ENCODE measurements at places on chromosomes 7 and 10.

- DNase-seq, result no peak
Observed at GRCh38 chr10:79375321-79376077, 28.2 kb downstream of the PPIF start.

- DNase-seq, result no peak
Observed at GRCh38 chr10:13038391-13038790, 36.9 kb upstream of the CCDC3 start.

GRCh38 chr10:45374350-45375052, 485 bp downstream of the ALOX5 start:
- no peak for DNase-seq

DNA sequence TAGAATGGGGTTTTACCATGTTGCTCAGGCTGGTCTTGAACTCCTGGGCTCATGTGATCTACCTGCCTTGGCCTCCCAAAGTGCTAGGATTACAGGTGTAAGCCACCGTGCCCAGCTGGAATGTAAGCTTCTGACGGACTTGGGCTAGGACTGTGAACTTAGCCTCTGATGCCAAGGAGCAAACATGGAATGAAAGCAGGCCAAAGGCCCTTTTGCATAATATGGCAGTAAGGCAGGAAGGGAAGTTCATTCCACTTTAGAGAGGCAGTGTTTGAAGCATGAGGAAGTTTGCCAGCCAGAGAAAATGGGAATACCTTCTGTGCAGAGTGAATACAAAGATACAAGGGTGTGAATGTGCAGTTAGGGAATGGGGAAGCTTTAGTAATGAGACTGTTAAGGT, 20.3 kb downstream of the VCL start:
- no peak for DNase-seq

DNA sequence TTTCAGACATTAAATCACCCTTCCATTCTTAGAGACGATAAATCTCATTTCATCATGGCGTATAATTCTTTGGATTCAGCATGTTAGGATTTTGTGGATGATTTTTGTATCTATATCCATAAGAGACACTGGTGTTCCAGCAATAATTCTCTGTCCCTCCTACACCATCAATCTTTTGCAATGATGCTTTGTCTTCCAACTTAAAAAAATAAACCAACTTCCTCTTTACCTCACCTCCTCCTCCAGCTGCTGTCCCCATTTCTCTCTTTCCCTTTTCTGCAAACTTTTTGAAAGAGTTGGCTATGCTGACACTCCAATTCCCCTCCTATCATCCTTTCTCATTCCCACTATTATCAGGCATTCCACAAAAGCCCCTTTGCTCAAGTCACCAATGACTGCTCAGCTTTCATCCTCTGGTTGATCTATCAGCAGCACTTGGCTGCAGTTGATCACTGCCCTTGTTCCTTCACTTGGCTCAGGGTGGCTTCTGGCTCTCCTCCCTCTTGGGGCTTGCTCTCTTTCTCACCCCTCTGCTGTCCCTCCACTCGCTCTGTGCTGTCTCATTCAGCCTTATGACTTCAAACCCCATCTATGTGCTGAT, 130.0 kb downstream of the ARHGAP22 start:
- DNase-seq, result no peak

DNA sequence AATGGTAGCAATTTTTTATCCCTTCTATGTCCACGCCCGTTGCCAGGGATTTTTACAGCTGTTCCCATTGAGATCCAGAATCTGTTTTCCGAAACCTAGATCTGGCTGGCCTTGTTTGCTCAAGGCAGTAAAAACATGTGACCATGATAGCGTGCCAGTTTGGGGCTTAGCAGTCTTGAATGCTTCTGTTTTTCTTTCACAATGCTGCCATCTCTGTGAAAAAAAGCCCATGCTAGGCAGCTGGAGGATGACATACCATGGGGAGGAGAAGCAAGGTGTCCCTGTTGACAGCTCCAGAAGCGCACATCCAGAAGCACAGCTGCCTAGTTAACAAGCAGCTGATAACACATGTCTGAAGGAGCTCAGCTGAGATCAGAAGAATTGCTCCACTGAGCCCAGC, 2.2 kb upstream of the ZNF92 start:
- DNase-seq, result no peak

GRCh38 chr10:9268176-9268575, 1213.7 kb downstream of the GATA3 start:
- DNase-seq, result no peak

- DNase-seq, result no peak
Observed at GRCh38 chr10:71705582-71705981, 14.0 kb downstream of the C10orf105 start.

- peak; percentile 44 for DNase-seq
Observed at GRCh38 chr7:23469961-23470250, 385 bp downstream of the IGF2BP3 start.

DNA sequence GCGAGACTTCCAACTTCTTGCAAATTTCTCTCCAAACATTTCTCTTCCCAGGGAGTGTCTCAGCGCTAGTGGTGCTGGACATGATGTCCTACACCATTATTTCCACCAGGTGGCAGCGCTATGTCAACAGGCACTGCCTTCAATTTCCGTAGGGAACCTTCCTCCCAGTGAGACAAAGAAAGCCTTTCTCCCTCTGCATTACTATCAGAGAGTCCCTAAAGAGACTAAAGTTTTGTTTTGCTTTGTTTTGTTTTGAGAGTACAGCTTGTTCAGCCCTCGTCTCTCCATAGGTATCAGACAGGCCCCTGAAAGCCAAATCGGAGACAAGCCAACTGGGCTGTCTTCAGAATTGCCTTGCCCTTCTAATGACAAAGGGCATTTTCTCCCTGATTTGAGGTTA, 44.2 kb upstream of the GGCT start:
- DNase-seq, result peak; percentile 84

GRCh38 chr10:61754587-61755550, 92.1 kb downstream of the CABCOCO1 start:
- DNase-seq, result no peak

- DNase-seq, result no peak
Observed at GRCh38 chr10:96814264-96814663, 17.8 kb upstream of the LCOR start.

- no peak for DNase-seq
Observed at GRCh38 chr10:86712317-86712707, 44.0 kb downstream of the LDB3 start.

DNA sequence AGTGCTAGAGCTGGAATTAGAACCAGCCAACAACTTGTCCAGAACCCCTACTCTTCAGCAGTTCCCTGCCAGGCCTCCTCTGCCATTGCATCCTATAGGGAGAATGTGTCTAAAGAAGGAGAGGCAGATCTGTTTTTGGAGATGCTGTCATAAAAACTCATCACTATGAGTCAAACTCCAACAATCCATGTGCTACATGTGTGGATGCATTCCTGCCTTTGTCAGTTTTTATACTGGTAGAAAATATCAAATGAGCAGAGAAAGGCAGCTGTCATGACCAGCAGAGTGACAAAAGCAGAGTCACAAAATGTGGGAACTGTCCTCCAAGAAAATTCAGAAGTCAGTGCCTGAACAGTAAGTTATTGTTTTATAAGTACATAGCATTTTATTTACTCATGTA, 93.0 kb downstream of the ABLIM1 start:
- no peak for DNase-seq

DNA sequence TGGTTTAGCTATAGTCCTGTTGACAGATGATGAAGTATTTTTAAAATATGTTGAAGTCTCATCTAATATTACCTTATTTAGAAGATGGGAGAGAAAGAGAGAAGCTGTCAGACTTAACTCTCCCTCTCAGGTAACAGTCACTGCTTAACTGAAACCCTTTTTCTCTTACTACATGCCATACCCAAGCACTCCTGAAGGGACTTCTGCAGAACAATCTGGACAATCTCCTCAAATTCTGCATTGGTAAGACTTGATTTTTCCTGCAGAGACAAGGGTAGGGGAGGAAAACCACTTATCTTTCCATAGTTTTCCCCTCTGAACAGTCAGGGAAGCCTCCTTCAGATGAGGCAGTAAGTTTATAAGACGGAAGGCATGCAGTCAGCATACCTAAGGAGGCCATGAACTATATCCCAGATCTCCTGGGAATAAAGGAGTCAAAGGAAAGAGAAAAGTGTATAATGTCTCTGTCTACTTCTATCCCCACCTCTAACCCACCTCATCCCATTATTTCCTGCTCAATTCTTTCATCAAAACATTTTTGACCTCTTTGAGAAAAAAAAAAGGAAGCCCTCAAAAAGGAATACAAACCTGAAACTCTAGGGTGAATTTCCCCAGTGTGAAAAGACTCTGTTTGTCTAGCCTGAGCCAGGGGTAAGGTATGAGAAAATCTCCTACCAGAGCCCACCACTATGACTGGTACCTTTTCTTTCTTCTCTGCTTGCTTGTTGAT, 9.4 kb downstream of the ZCWPW1 start:
- no peak for DNase-seq

DNA sequence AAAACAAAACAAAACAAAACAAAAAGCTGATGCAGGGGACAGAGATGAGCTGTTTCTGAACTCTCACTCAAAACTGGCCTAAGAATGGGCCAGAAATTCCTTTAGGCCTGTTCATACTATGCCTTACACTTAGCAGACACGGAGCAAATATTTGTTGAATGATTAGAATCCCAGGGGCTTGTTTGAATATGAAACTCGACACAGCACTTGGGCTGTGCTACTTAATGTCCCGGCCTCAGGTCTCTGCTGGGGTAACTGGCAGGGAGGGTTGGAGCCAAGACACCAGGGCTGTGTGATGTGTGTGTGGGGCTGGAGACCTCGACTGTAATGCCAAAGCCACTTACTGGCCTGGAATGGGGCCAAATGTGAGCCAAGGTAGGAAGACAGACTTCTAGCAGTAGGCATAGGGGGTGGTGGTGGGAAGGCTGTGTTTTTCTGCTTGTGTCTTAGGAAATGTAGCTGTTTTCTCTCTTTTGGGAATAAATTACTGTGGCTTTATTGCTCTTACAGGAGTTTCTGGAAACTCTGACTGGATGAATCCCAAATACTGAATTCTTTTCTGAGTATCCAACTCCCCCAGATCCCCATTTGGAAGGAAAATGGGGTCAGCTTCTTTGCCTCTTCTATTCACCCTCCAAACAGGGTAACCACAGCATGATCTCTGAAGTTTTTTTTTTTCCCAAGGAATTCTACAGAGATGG, 66.7 kb downstream of the EMX2 start:
- DNase-seq, result no peak
